ENCODE measurements at places on chromosomes 11 and 22.

- DNase-seq: no peak
Observed at GRCh38 chr22:38298312-38299005, 18.8 kb downstream of the CSNK1E start.

- DNase-seq: no peak
Observed at GRCh38 chr11:10674911-10675440, 18.6 kb downstream of the IRAG1 start.

- no peak for DNase-seq
Observed at GRCh38 chr11:128179039-128179438, 408.3 kb downstream of the ETS1 start.

DNA sequence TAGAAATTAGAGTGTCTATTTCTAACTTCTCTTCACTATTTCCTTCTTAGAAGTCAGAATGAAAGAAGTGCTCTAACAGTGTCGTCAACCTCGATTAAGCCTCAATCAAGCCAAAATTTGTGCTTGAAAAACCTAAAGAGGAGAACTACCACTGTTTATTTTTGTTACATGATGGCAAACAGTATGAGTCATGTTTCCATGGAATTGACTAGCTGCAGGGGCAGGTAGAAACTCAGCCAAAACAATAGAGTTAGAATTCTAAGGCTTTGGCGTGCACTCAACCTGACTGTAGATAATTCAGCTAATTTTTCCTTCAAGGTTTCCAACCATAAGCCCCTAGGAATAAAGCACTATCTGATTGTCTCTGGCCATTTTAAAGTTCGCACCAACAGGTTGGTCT, 415.9 kb downstream of the ETS1 start:
- no peak for DNase-seq

DNA sequence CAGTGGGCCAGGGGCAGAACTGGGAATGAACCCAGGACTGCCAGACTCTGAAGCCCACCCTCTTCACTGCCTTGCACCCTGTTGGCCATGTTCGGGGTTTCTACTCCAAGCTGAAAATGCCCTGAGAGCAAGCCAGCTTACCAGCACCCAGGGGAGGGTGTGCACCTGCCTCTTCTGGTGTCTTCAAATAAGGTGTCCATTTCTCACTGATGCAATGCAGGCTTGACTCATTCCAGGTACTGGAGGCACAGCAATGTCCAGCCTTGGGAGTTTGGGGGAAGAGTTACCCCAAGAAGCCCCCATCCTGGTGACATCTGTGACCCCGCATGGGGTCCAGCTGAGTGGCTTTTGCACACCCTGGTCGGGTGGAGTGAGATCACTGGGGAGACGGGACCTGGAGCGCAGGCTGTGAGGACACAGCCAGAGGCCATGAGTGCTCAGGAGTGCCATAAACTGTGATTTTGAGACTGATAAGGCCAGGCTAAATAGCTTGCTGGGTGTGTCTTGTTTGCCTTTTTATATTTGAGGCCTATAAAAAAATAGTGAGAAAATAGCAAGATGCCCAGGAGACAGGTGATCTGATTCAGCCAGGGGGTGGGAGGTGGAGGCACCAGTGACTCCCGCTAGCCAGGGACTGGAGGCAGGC, 4.6 kb upstream of the CERK start:
- DNase-seq: peak; percentile 71

DNA sequence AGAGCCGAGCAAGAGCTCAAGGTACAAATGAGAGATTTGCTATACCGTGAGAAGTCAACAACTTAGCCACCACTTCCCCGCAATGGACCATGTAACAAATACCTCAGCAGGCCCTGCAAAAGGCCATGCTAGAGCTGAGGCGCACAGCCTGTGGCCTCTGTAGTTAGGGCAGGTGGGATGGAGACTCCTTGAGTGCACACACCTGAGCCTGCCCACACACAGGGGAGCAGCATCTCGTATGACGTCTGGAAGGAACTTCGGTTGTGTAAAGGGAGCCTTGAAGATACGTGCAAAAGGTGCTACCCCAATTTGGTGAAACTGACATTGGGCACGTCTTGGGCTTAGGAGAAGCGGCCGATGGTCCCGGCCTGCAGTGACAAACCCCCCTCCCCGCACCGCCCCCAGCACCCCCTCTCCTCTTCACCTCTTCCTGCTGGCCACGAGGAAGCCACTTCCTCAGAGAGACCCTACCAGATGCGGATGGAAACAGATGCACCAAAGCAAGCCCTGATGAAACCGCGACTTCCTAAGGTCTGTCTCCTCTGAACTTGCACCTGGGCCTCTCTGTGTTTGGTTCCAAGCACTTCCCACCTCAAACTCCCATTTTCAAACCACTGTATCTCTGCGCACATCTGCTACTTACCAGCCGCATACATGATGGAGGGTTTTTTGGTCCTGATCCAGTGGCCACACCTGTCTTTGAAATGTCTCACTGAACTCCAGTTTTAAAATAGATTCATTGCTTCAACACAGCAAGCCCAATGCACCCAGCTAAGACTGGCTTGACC, 10.6 kb downstream of the CDPF1 start:
- DNase-seq: peak; percentile 63

Measured in Peyer's patch (tissue), 4 donors.